ENCODE measurements at places on chromosomes 2 and 18.
A peak's percentile ranks its signal among the peaks of the same experiment; 100 is the strongest.

GRCh38 chr2:9842487-9843228 lies 616 bp upstream of the TAF1B start:
- no peak for DNase-seq

GRCh38 chr2:128534688-128535392 lies 216.2 kb upstream of the HS6ST1 start:
- DNase-seq, result no peak

DNA sequence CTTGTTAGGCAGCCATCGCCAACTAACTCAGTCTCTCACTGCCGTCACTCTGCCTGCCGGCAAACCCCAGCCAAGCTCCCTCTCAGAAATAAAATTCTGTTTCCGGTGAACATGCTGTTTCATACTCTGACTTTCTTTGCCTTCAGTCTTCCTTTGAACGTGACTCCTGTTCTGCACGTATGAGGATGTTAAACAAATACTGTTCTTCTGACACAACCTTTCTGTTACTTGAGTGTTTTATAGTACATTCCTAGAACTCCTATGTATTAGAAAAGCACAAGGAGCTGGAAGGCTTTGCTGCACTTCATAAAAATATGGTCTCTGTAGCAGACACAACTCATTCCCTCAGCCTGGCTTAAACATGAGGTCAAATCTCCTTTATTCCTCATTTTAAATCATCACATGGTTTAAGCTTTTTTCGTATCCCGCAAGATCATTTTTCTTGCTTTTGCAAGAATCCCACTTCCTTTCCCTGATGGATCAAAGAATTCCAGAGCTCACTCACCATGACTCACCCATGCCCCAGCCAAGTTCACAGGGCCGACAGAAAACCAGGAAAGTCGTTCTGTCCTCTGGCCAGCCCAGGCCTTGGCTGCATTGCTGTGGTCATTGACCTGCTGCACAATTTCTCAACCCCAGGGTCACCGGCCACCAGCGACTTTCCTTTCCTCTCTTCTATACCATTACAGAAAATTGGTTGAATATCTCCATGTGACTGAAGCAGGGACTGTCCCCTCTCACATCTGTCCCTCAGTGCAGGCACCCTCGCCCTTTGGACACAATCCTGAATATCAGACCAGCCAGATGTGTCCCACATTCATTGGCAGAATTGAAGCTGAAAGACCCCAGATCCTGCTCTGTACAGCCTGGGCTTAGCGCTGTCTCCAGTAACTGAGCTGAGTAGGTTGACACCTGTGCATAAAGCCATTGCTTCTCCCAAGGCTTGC lies 183.1 kb upstream of the ARL4C start:
- no peak for DNase-seq

- DNase-seq, result no peak
Measured at GRCh38 chr18:74511823-74512222, 15.7 kb downstream of the CNDP2 start.

GRCh38 chr18:37231251-37231650 lies 334.3 kb downstream of the CELF4 start:
- no peak for DNase-seq

- DNase-seq, result no peak
Measured at GRCh38 chr2:29723255-29724001, 198.0 kb downstream of the ALK start.

- DNase-seq, result no peak
Measured at GRCh38 chr18:47701134-47701533, 229.3 kb downstream of the SMAD2 start.

GRCh38 chr2:102336502-102336945 lies 19.1 kb upstream of the IL18R1 start:
- DNase-seq, result no peak

DNA sequence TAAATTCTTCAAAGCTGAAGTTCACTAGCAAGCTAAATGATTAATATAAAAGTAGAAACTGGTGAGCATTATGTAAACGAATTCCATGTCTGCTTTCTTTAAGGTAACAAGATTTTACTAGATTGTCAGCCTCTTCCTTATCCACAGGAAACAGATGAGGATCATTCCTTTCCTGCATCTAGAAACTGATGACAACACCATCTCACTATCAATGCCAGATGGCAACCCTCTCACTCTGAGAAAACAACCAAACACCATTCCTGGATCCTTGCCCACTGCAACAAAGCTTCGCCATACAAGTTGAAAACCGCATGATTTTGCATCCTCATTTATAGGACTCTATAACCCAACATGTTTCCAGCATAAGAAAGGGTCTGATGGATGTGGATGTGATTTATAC lies 122.9 kb downstream of the ZNF521 start:
- DNase-seq, result no peak

DNA sequence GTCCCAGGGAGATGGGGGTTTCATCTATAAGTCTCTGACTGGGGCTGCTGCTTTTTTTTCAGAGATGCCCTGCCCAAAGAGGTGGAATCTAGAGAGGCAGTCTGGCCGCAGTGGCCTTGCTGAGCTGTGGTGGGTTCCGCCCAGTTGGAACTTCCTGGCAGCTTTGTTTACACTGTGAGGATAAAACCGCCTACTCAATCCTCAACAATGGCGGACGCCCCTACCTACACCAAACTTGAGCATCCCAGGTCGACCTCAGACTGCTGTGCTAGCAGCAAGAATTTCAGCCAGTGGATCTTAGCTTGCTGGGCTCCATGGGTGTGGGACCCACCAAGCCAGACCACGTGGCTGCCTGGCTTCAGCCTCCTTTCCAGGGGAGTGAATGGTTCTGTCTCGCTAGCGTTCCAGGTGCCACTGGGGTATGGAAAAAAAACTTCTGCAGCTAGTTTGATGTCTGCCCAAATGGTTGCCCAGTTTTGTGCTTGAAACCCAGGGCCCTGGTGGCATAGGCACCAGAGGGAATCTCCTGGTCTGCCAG lies 152.6 kb upstream of the CYP26B1 start:
- DNase-seq, result no peak

DNA sequence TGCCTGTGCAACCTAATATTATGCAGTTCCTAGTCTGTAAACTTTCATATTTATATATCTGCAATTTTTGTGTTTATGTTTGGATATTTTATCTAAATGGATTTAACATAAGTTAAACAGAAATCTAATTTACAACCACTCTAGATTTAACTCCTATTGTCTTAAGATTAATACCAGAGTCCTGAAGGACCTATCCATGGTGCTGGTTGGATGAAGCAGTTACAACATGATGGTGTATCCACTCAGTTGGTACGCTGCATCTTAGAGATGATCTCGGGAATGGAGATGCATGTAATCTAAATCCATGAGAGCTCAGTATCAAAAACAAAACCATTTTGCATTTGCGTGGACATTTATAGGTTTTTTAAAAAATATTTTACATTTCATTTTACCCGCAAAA lies 745.9 kb upstream of the SLC8A1 start:
- DNase-seq, result no peak

- DNase-seq, result no peak
Measured at GRCh38 chr2:230928701-230929380, 3.8 kb upstream of the GPR55 start.

DNA sequence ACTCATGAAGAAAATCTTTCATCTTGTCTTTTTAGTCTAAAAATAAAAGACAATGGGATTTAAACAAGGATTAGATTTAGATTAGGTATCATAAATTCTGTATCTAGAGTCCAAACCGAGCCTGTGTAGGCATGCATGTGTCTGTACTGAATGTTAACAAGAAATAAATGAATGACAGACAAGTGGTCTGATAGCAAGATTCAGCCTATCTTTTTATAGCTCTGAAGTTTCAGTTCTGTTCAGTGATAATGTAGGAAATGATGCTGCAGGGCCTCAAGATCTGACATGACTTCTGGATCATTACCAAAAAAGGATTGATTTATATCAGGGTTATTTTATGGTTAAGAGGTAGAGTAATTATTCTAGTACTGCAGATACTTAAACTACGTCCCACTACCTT lies 137.0 kb upstream of the ATP5MC3 start:
- no peak for DNase-seq

GRCh38 chr2:168426861-168427260 lies 29.2 kb upstream of the CERS6 start:
- no peak for DNase-seq

GRCh38 chr2:219118504-219118903 lies 42.1 kb downstream of the NHEJ1 start:
- no peak for DNase-seq

GRCh38 chr2:145910416-145910815 lies 1390.5 kb upstream of the ZEB2 start:
- no peak for DNase-seq

GRCh38 chr2:169072163-169072925 lies 3.0 kb downstream of the DHRS9 start:
- no peak for DNase-seq

GRCh38 chr2:169225906-169226305 lies 136.4 kb downstream of the LRP2 start:
- no peak for DNase-seq

DNA sequence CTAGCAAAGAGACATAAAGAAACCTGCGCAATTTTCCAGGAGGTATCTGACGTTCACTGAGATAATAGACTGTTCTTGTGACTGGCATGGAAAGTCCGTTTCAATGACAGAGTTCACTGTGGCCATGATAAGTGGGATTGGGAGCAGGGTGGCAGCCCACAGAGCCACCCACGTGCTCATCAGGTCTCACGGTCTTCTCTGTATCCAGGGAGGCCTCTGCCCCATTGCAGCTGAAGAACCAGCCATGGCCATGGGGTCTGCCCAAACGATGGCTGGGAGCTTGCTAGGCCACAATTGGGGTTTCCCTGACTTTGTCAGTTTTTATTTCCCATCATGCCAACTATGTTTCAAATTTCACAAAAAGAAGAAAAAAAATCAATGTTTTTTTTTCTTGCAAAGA lies 57.2 kb downstream of the PDCL3 start:
- no peak for DNase-seq

DNA sequence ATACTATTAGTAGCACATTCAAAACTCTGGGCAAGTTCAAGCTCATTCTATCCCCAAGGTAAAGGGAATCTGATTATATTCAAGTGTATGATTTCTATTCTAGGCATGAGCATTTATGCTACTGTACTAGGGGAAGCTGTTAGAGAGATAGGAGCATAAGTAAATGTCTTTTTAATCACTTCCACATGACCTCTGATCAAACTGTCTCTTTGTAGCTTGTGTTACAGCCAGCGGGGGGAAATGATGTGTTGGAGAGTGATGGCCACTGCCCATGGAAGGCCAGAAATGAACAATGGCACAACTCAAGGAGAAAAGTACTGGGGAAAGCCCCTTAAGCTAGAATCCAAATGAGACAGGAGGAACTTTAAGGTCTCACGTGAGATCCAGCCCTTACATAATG lies 894.9 kb upstream of the CDH2 start:
- DNase-seq, result no peak

DNA sequence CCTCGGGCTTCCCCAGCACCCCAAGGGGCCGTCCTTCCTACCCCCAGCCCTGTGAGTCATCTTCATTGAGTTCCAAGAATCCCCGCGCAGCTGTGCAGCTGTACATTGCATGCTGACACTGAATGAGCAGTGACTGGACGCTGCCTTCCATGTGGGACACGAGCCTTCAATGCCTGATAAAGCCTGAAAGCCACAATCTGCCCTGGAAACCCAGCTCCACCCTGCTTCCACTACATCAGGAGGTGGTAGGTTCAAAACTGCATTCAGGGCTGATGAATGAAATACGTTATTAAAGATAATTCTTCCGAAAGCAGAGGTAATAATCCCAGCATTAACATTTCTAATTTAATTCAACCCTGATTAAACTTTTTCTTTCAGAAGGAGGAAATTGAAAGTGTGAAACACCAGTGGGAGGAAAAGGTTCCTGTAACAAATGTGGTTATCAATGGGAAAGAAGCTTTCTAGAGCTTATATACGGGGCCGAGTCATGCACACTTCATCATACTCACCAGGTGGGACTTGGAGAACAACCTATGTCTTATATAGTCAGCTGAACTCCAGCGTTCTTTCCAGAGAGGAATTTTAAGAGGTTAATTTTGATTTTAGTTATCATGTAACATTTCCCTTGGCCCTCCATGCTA lies 360.1 kb downstream of the LPIN1 start:
- DNase-seq, result no peak

- DNase-seq, result no peak
Measured at GRCh38 chr18:63022429-63023022, 297.0 kb downstream of the BCL2 start.

- DNase-seq, result peak; percentile 43
Measured at GRCh38 chr18:79951545-79952455, at the start of gene SLC66A2. Gene SLC66A2 (minus strand): TSS chr18:79951653. CDS start chr18:79950926, 727 bp downstream.

DNA sequence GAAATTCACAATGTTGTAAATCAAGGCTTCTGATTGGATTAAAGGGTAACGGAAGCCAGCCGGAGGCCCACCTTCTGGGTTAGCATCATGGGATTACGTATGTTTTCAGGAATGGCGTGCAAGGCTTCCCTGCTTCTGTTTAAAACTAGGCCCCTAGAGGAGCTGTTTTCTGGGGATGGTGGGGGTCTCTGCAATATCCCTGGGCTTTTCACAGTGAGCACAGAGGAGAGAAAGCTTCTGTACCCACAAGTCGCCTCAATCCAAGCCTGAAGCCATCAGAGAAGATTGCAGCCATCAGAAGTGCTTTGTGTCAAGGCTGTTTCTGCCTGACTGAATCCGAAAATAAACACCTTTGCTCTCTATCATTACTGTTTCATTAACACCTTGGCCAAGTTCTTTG lies 226.9 kb upstream of the SMIM21 start:
- no peak for DNase-seq

GRCh38 chr18:66280470-66280869 lies 323.4 kb downstream of the CDH19 start:
- no peak for DNase-seq

DNA sequence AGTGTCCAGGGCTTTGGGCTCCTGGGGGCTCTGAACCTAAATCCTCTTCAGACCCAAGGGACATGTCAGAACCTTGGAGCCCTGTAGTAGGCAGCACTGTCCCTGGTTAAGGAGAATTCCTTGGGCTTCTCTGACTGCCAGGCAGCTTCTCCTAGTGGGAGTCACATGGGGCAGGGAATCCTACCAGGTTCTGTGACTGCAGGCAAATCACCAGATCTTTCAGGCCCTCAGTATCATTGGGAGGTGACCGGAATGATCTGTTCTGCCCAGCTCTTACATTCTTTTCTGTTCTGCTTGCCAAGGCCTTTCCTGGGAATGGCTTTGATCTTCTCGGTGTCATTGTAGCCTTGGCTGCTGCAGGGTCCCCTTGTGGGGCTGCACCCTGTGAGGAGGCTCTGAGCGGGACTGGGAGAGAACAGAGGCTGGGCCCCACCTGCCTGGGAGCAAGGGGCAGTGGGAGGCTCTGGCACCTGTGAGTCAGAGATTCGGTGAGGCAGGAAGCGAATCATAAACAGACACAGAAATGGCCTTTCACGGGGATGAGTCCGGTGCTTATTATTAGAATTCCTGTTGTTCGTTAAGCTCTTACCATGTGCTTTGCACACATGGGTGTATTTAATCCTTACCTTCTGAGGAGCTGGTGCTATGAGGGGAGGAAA lies 14.1 kb downstream of the CEP68 start:
- DNase-seq, result no peak

- DNase-seq, result no peak
Measured at GRCh38 chr2:197236816-197237215, 73.8 kb downstream of the ANKRD44 start.

GRCh38 chr2:111975819-111976218 lies 77.4 kb downstream of the MERTK start:
- DNase-seq, result no peak

GRCh38 chr2:162244541-162245031 lies 1.3 kb upstream of the FAP start:
- DNase-seq, result no peak

All from iPS DF 6.9 (cell line).